Thymus (tissue), 14 donors: ENCODE measurements at places on chromosomes 1 and 21.
A peak's percentile ranks its signal among the peaks of the same experiment; 100 is the strongest.

DNA sequence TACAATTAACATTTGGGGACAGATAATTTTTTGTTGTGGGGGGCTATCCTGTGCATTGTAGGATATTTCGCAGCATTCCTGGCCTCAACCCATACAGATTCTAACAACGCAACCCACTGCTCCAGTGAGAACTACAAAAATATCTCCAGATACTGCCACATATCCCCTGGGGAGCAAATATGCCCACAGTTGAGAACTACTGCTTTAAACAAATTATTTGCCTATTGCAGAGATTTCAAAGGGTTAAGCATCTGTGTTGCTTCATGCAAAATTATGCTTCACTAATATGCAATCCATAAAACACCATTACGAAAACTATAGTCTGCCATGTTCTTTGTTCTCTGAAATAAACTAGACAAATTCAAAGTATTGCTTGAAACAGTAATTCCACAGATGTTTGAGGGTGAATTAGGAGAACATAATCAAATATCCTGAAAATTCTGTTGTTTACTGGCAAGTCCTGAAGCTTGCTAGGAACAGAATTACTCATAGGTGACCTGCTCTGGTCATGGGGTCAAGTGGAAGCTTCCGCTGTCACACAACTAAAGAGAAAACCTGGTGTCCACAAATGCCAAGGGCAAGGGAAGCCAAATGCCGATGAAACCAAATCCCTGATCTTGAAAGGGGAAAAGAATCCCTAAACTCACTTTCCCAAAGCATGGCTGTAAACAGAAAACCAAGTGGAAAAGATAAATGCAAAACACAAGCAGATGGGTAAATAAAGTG is 149.4 kb downstream of the RERE start:
- no peak for DNase-seq
- peaks cover 36% of the 10 kb centered on the region for H3K4me1 ChIP-seq
- no peak overlapping the region for H3K27ac ChIP-seq
- H3K4me3 ChIP-seq, result no peak overlapping the region

DNA sequence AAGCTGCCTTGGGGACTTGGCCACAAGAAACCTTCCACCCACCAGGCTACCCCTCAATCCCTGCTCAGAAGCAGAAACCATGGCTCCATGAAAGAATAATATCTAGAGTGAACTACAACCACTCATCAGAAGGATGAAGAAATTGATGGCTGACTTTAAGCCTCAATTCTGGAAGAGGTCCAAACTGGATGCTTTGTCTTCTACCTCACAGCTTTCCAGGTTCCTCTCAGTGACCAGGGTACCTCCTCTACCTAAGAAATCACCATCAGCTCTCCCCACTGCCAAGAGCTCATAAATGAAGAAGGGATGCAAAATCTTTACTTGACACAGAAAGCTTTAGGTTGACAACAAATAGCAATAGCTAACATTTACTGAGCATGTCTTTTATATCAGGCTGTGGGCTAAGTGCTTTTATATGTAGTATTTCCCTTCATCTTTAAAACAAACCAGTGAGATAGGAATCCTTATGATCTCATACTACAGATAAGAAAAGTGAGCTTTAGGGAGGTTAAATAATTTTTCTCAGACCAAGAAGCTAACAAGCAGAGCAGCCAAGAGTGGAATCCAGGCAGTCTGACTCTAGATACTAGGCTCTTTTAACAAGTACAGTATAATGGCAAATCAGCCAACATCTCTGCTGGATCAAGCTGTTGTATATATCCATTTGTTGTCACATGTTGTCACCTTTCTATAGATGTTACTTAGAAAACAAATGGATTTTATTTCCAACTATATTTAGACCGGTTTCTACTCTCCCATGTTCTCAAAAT is 243.0 kb upstream of the SGIP1 start:
- DNase-seq, result no peak

DNA sequence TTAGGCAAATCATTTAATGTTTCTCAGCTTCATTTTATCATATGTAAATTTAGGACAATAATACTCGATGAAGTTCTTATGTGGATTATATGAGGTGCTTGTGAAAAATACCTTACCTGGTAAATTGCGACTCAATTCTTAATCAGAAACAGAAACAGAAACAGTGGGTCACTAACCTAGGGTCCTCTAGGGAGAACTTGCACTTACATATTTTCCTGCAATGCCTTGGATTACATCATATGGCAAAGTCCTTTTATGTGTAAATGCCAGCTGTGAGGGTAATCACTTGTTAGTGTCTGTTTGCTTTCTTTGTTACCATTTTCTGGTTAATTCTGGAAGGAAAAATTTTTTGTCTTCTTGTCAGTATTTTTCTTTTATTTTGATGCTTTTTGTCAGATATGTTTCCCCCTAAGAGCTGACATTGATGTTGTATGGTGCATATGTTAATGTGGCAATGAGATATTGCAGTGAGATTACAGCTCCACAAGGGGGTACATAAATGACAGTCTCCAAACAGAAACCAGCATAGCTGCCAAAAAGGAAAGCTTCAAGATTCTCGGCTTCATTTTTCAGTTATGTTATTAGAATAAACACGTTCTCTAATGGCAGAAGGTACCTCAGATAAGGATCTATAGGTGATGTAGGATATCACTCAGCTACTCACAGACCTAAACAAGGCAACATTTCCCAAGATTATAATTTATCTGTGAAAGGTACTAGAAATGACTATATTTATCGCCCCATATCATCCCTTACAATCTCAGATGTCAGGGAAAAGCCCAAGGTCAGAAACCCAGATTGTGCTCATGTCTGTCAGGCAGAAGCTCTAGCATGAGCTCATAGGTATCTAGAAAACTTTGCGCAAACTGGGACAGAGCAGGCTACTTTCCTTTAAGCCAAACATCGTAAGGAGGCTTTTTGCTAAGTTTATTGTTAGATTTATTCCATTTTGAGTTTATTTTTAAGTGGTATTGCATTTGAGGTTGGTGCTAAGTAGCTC is 119.9 kb downstream of the FASLG start:
- no peaks in the 10 kb centered on the region for H3K36me3 ChIP-seq
- no peak for DNase-seq
- H3K27ac ChIP-seq, result no peak overlapping the region
- no peaks in the 10 kb centered on the region for H3K4me1 ChIP-seq
- no peaks in the 10 kb centered on the region for H3K27me3 ChIP-seq

GRCh38 chr1:36091698-36092097 is 3.0 kb downstream of the ADPRS start:
- peaks cover 48% of the 10 kb centered on the region for H3K36me3 ChIP-seq
- H3K4me1 ChIP-seq, result peaks cover 11% of the 10 kb centered on the region
- H3K27ac ChIP-seq, result no peak overlapping the region
- H3K4me3 ChIP-seq, result no peak overlapping the region

DNA sequence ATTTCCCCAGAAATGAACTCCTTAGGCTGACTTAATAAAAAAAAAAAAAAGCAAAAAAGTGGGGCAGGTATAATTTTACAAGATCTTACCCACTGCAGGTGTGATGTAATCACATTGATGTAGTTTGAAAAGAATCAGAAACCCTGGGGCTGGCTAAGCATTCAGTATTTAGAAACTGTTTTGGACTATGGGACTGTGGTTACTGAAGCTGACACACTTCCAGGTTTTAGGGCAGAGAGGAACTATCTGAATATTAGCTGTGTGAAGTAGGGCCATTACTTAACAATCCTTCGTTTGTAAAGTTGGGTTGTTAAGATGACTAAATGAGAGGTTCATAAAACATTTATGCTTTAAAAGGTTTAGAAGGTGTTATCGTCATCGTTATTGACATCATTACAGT is 165.3 kb downstream of the FASLG start:
- peaks cover 11% of the 10 kb centered on the region for H3K4me1 ChIP-seq
- no peak overlapping the region for H3K27ac ChIP-seq
- H3K36me3 ChIP-seq, result no peaks in the 10 kb centered on the region
- DNase-seq, result no peak
- H3K4me3 ChIP-seq, result no peak overlapping the region
- no peaks in the 10 kb centered on the region for H3K27me3 ChIP-seq

GRCh38 chr1:78291418-78291817 is 199.4 kb upstream of the PTGFR start:
- no peak overlapping the region for H3K27ac ChIP-seq
- no peaks in the 10 kb centered on the region for H3K27me3 ChIP-seq
- H3K4me3 ChIP-seq, result no peak overlapping the region
- H3K4me1 ChIP-seq, result no peaks in the 10 kb centered on the region
- no peak for DNase-seq

DNA sequence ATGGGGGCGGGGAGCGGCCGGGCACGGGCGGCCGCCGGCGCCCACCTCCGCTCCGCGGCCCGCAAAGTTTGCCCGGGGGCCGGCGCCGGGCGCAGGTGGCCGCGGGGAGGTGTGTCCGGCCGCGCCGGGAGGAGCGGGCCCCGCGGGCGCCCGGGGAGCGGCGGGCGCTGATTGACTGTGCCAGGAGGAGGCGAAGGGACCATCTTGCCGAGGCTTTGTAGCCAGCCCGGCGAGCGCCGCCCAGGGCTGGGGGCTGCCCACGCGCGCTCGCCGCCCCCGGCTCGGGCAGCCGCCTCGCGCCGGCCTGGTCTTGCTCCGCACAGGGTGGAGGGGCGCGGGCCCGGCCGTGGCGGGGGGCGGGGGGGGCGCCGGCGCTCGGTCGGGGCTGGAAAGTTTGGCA is 432 bp downstream of the EPHB2 start:
- no peak for DNase-seq
- H3K36me3 ChIP-seq, result no peaks in the 10 kb centered on the region
- H3K4me3 ChIP-seq, result no peak overlapping the region

DNA sequence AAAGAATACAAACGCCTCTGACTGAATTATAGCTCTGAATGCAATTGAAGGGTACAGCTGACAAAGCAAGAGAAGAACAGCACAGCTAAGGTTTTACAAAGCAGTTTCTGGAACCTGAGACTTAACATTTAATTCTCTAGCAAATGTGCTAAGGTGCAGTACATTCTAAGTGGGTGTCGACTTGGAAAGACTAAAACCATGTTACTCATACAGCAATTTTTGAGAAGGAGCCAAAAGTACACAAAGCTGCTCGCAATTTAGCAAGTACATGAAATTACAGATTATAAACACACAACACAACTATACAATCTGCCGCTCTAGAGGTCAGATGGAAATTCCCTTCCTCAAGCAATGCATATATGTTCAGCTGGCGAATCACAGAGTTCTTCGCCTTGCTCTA is 121.9 kb downstream of the TIAM1 start:
- no peak overlapping the region for H3K4me3 ChIP-seq
- H3K36me3 ChIP-seq, result peaks cover 14% of the 10 kb centered on the region
- no peak overlapping the region for H3K27ac ChIP-seq

DNA sequence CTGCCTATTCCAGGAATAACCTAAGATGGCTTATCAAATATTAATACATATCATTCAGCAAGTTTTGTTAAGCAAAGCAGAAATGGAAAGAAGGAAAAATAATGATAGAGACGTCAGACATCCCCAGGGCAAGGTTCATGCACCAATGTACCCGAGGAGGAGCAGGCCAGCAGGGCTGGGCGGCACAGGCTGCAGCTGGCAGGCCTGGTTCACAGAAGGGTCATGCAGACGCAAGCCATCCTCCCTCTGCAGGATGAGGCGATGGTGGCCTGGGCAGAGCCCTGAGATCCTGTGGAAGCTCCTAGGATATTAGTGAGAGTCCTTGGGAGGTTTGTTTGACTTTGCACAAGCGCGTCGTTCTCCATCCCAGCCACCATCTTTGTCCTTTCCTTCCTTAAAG is 30.0 kb downstream of the BATF3 start:
- no peaks in the 10 kb centered on the region for H3K27me3 ChIP-seq
- no peaks in the 10 kb centered on the region for H3K36me3 ChIP-seq
- H3K4me3 ChIP-seq, result no peak overlapping the region
- H3K27ac ChIP-seq, result no peak overlapping the region

DNA sequence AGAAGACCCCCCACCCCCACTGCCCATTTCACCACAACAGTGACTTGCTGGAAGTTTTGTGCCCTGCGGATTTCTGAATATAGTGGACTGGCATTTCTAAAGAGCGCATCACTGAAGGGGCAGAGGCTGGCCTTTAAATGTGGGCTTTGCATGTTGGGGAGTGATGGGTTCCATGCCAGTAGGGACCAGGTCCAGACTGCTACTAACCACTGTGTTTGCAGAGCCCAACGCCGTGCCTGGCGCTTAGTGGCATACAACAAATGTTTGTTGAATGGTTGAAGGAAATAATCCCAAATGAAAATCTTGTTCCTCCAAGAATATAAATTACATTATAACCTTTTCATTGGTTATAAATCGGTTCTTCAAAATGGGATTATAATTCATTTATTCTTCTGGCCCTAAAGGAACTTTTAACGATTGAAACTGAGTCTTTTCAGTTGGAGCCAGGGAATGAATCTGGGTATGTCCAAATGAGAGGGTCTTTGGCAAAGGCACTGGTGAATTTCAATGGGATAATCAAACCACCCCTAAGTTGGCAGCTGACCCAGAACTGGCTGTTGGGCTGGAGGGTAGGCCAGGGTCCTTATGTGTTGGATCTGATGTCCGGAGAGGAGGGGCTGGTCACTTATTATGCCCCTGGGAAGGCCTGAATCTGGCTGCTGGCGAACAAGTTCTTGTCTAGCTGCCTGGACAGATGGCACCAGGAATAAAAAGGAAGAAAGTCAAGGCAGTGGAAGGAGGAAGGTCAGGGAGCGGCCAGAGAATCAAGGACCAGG is 13.8 kb upstream of the SDHB start:
- no peaks in the 10 kb centered on the region for H3K36me3 ChIP-seq
- H3K27me3 ChIP-seq, result no peaks in the 10 kb centered on the region
- no peak overlapping the region for H3K4me3 ChIP-seq
- H3K4me1 ChIP-seq, result no peaks in the 10 kb centered on the region

GRCh38 chr21:18499761-18500376 is 96.3 kb upstream of the TMPRSS15 start:
- peak; percentile 50 for DNase-seq
- no peak overlapping the region for H3K4me3 ChIP-seq
- H3K36me3 ChIP-seq, result no peaks in the 10 kb centered on the region
- peaks cover 10% of the 10 kb centered on the region for H3K4me1 ChIP-seq
- H3K27me3 ChIP-seq, result no peaks in the 10 kb centered on the region

DNA sequence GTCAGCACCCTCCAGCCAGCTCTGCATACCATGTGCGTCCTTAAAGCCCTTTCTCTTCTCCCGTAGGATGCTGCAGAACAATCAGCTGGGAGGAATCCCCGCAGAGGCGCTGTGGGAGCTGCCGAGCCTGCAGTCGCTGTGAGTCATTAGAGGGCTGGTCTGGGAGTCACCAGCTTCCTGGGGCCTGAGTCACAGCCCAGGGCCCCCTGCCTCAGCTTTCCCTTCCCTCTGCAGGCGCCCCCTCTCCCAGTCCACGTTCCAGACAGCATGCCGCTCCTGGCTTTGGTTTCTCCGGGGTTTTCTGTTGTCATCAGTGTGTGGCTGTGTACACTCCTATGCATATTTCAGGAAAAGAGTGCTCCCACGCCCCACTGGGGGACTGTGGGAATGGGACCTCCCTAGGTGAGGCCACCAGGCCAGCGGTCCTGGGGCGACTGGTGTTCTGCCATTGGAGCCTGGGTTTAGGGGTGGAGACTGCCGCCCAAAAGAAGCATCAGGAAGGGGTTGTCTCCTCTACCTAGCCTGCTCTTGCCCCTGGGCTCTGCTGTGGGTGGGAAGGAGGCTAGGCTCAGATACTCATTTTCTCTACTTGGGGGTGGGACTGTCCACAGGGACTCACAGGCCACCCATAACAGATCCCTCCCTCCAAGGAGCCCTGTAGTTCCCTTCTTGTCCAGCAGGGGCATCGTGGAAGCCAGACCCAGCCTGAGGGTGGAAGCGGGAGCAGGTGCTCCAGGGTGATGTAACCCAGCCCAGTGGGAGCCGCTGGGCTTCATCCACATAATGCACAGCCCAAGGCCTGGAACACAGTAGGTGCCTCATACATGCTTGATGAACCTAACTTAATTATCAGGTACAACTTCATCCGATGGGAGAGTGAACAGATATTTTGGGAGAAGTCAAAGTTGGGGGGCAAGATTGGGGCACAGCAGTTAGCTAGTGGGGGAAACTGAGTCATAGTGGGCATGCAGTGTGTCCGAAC is 42.5 kb downstream of the LGR6 start:
- H3K27me3 ChIP-seq, result peaks cover 45% of the 10 kb centered on the region
- no peak overlapping the region for H3K4me3 ChIP-seq
- no peak overlapping the region for H3K27ac ChIP-seq
- DNase-seq, result peak; percentile 50
